ENCODE measurements at places on chromosomes 1 and 21. TPM values are rescaled to one million over a fixed set of nuclear protein-coding genes. Genes with fewer than 3 reads are reported as not detected.
A peak's percentile ranks its signal among the peaks of the same experiment; 100 is the strongest.

GRCh38 chr1:88661188-88661587 is 22.9 kb upstream of the PKN2 start:
- no peak for DNase-seq

GRCh38 chr1:60867782-60868181 is 214.6 kb upstream of the NFIA start:
- no peak for DNase-seq

DNA sequence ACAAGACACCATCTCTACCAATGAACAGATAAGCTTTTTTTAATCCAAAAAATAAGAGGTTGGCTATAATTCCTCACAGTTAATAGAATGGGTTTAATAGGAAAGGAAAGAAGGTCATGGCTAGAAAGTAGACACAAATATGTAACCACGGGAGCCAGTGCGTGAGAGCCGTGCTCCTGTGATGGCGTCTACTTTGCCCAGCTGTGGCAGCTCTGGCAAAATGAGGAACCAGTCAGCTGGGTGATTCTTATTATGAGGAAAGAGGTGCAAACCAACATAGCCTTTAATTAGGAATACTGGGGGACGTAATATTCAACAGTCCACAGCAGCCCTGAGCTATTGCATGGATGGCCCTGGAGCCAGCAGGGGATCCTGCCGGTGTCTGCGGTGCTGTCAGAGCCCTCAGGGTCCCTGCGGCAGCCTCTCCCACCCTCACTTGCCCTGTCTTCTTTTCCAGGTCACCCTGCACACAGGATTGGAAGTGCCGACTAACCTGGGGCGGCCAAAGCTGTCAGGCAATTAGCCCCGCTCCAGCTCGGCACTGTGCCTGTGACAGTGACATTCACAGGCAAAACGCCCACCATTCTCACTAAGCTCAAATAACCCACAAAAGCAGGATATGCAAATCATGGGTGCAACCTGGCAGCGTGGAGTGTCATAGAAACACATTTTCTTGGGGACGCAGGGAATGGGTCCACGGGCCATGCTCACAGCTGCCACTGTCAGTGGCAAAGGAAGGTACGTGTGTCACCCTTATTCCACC is 25.9 kb upstream of the GNPAT start:
- DNase-seq: no peak

The FNBP1L gene
- polyA plus RNA-seq: 39.0 TPM

The LRRC71 gene
- polyA plus RNA-seq: 0.76 TPM

DNA sequence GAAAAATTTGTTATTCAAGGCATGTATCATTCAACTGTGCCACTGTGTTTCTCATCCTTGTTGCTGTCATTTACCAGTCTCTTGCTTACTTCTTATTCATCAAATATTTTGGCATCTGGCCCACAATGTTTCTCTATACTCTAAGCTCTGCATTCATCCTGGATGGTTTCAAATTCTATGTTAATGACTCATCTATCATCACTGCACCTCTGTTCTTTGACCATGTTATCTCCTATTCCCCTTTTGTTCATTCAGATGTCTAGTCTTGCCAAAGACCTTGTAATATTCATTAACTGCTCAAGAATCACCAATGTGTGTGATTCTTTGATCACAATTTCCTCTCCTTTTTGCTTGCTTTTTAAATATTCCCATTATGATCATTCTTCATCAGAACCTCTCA is 54.6 kb upstream of the PRKACB start:
- DNase-seq: no peak

The S100A1 gene
- polyA plus RNA-seq: 14.4 TPM

DNA sequence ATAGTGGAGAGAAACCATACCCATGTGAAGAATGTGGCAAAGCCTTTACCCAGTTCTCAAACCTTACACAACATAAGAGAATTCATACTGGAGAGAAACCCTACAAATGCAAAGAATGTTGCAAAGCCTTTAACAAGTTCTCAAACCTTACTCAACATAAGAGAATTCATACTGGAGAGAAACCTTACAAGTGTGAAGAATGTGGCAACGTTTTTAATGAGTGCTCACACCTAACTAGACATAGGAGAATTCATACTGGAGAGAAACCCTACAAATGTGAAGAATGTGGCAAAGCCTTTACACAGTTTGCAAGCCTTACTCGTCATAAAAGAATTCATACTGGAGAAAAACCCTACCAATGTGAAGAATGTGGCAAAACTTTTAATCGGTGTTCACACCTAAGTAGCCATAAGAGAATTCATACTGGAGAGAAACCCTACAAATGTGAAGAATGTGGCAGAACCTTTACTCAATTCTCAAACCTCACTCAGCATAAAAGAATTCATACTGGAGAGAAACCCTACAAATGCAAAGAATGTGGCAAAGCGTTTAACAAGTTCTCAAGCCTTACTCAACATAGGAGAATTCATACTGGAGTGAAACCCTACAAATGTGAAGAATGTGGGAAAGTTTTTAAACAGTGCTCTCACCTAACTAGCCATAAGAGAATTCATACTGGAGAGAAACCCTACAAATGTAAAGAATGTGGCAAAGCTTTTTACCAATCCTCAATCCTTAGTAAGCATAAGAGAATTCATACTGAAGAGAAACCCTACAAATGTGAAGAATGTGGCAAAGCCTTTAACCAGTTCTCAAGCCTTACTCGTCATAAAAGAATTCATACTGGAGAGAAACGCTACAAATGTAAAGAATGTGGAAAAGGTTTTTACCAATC is 80.0 kb downstream of the JMJD4 start:
- DNase-seq: no peak

GRCh38 chr21:34133802-34134201 is 60.4 kb downstream of the MRPS6 start:
- DNase-seq: no peak

GRCh38 chr1:220879076-220879508 is at the start of gene HLX:
Gene HLX, plus strand, starts transcription at chr1:220879443. Its CDS starts 415 bp downstream, at chr1:220879858.
- peak; percentile 96 for DNase-seq

DNA sequence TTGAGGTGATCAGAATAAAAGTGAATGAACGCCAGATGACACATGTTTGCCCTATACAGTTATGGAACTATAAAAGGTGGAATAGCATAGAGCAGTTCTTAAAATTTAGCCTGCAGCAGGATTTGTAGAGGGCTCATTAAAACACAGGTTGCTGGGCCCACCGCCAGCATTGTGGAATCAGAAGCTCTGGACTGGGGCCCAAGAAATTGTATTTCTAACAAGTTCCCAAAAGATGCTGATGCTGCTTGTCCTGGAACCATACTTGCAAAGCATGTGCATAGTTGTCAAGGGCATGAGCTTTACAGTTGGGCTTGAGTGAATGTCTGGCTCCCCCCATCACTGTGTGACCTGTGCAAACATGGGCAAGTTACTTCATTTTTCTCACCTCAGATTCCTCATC is 37.5 kb upstream of the LRRC53 start:
- DNase-seq: no peak

GRCh38 chr1:113551728-113552127 is 161.4 kb downstream of the MAGI3 start:
- no peak for DNase-seq

The HES3 gene
- polyA plus RNA-seq: not detected

GRCh38 chr1:67359592-67359991 is 51.9 kb downstream of the IL12RB2 start:
- DNase-seq: no peak

DNA sequence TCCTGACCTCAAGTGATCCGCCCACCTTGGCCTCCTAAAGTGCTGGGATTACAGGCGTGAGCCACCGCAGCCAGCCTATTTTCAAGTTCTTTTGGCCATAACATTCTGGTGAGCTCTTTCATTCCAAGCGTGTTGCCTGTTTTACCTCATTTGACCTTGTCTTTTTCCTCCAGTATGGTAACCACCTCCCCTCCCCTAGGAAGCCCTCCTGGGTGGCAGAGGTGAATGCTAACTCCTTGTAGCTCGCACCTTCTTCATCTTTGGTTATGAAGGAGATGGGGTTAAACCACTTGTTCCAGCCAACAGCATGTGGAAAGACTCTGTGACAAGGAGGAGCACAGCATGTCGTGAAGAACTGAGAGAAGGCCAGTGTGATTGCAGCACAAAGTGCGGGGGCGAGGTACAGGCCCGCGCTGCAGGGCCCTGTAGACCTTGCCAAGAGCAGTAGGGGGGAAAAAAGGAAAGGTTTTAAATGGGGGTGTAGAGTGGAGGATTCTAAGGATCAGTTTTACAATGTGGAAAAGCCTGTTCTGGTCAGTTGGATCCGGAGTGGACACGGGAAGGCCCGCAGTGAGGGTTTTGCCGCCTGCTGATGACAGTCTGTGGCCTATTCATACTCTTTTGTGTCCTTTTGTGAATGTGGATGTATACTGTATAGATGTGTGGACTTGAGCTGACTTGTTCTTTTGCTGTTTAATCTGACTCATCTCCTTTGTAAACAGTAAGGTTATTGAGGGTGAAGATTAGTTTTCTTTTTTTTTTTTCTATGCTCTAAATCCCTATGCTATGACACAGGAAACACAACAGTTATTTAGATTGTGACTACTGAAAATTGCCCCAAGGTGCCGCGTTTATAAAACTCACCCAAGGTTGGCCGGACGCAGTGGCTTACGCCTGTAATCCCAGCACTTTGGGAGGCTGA is 7.5 kb upstream of the ZNF436 start:
- no peak for DNase-seq
